ENCODE measurements at places on chromosomes 1 and 21. TPM values are rescaled to one million over a fixed set of nuclear protein-coding genes. Genes with fewer than 3 reads are reported as not detected.

ITGB2 gene
- total RNA-seq, result not detected

OR2T35 gene
- total RNA-seq, result not detected

RCSD1 gene
- not detected for total RNA-seq

MTARC2 gene
- 6.6 TPM for total RNA-seq

OR14K1 gene
- total RNA-seq, result not detected

CHIA gene
- total RNA-seq, result not detected

IFI44L gene
- total RNA-seq, result 1.6 TPM

LRRC7 gene
- not detected for total RNA-seq

NUAK2 gene
- 2.4 TPM for total RNA-seq

RGS21 gene
- not detected for total RNA-seq

AMIGO1 gene
- total RNA-seq, result 1.2 TPM

HSPB7 gene
- total RNA-seq, result not detected

PER3 gene
- 3.9 TPM for total RNA-seq

FCAMR gene
- total RNA-seq, result 0.03 TPM

ACTL8 gene
- 0.55 TPM for total RNA-seq

ASTN1 gene
- not detected for total RNA-seq

SLC30A2 gene
- 0.51 TPM for total RNA-seq

OXCT2 gene
- 3.4 TPM for total RNA-seq

FCRL6 gene
- not detected for total RNA-seq

RIPPLY3 gene
- total RNA-seq, result not detected

KRTAP10-2 gene
- total RNA-seq, result not detected

CFHR3 gene
- 0.55 TPM for total RNA-seq

CYP4A11 gene
- total RNA-seq, result not detected

KDM1A gene
- total RNA-seq, result 113 TPM
